ENCODE measurements at places on chromosomes 3 and 15. TPM values are rescaled to one million over a fixed set of nuclear protein-coding genes. Genes with fewer than 3 reads are reported as not detected.

Gene SHISA5
- 108 TPM for total RNA-seq

Gene CKMT1A
- total RNA-seq: 1.1 TPM

- no peak for DNase-seq
Observed at GRCh38 chr3:49343163-49343562, 3.3 kb upstream of the USP4 start.

- DNase-seq: no peak
Observed at GRCh38 chr3:112464264-112464663, 35.0 kb downstream of the BTLA start.

Gene C3orf49
- total RNA-seq: not detected

Measured in H4 (cell line).